ENCODE measurements at places on chromosomes 11 and 22. TPM values are rescaled to one million over a fixed set of nuclear protein-coding genes. Genes with fewer than 3 reads are reported as not detected.
A peak's percentile ranks its signal among the peaks of the same experiment; 100 is the strongest.

DNA sequence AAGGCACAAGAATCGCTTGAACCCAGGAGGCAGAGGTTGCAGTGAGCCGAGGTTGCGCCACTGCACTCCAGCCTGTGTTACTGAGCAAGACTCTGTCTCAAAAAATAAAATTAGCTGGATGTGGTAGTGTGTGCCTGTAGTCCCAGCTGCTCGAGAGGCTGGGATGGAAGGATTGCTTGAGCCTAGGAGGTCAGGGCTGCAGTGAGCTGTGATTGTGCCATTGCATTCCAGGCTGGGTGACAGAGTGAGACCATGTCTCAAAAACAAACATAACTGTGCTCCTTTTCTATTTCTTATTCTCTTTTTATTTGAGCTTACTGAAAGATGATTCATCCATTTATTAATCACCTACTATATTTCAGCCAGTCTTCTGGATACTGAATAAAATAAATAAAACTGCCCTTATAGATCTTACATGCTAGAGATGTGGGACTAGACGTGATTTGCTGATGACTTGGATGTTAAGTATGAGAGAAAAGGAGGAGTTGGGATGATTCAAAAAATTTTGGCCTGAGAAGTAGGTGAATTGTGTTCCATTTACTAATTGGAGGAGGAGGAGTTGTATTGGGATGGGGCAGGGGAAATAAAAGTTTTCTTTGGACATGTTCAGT is 18.0 kb downstream of the PAAF1 start:
- no peak for DNase-seq

- no peak for DNase-seq
Observed at GRCh38 chr11:42085736-42086135, 626.3 kb upstream of the LRRC4C start.

GRCh38 chr22:30969532-30970355 is 679 bp downstream of the TUG1 start:
- no peak for DNase-seq

DNA sequence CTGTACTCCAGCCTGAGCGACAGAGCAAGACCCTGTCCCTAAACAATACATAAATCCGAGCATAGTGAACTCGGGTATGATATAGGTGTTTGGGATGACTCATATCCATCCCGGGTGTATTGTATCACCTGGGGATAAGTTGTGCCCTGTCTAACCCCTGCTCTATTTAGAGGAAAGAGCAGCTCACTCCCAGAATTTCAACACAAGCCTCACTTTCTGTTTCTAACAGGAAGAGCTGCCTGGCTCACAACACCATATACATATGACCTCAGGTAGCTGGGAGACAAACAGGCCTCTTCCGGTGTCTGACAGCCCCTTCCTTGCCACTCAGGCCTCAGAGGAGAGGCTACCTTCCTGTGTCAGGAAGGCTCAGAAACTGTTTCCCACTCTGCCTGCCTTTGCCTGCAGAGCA is 9.9 kb upstream of the MICALL1 start:
- no peak for DNase-seq

DNA sequence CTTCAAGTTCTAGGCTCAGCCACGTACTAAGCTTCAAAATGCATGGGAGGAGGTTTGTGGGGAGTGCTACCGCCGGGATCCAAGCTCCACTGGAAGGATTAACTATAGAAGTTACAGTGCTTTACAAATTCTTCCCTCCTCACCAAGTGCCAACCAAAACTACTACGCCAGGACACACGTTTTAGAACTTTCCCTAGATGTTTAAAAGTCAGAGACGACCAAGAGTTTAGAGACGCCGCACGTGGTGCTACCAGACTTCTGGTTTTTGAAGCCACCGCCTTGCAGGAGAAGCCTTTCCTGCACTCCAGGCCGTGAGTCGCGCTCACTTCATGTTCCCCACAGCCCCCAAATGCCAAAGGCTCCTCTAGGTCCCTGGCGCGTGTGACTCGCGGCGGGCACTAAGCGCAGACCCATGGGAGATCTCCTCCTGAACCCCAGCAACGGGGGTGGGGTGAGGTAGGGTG is 734 bp downstream of the SNU13 start:
- no peak for DNase-seq

DNA sequence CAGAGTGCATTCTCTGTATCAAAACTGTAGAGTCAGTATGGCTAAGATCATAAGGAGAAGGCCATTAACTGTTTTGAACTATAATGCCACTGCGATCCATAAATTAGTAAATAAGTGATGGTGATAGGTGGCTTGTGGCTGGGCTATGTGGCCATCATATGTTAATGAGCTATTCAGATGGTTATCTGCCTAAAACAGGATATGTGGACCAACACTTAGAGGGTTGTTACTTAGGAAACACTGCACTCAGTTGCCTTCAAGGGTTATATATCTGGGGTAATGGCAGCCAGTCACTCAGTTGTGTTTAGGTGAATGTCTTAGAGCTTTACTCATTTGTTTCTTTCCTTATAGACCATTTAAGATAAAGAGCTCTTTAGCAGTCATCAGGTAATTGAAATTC is 66.0 kb downstream of the PPP2R1B start:
- no peak for DNase-seq

Gene SPON1
- 35.0 TPM for total RNA-seq

DNA sequence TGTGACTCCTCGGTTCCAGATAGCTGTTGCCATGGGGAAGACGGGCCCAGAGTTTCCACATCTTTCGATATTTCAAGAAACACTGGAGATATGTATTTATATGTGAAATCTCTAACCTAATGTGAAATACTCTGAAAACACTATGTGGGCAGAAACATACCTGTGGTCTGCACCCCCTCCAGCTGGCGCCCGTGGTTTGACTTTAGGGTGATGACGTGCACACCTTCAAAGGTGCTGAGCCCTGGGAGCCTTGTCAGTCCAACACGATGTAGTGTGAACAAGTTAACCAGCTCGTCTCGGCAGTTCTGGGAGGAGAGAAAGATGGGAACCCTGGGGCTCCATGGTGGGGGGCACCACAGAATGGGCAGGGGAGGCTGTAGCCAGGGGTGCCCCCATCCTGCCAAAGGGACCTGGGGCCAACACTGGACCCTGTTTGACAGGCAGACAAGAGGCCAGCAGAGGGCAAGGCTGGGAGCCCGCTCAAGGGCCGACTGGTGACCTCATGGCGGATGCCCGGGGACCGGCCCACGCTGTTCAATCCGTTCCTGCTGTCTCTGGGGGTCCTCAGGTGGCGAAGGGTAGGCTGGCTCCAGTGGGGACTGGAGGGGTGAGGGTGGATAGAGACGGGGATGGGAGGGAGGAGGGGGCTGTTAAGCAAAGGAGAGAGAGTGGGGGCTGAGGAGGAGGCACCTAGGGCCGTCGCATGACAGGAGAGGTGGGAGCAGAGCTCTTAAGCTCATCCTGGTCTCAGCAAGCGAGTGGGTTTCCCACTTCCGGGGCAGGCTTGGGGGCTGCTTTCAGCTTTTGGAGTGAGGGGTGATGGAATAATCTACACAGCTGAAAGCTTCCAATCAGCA is 43.8 kb downstream of the TRIOBP start:
- peak; percentile 45 for DNase-seq

DNA sequence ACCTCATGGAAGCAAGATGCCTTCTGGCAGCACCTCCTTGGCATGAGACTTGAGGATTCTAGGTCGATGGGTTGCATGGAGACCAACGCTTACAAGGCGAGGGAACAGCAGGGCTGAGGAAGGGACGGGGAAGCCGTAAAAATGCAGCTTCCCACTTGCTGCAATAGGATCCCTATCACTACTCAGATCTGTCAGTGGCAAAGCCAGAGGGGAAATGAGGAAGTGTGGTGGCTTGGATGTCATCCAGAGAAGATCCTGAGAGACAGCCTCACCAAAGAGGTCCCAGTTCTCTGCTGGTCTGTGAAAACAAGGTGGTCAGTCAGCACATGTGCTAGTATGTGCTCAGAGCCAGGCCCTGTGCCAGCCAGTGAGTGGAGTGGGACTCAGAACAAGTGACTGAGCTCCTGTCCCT is 22.2 kb downstream of the CYB5R2 start:
- DNase-seq = no peak

GRCh38 chr22:46696229-46696518 is 41.9 kb downstream of the CERK start:
- no peak for DNase-seq

DNA sequence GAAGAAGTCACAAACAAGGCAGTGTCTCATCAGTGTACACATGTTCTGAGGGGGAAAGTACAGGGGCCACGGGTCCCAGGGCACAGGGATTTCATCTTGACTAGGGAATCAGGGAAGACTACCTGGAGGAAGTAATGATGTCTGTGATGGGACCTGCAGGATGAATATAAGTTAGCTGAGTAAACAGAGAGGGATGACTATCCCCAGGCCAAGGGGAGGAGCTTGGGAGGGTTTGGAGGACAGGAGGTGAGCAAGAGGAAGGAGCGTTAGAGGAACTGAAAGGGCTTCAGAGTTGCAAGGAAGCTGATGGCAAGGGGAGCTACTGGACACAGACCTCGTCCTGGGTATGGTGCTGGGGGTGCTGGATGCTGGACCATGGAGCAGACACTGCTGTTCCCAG is 56.4 kb downstream of the TRAF6 start:
- DNase-seq = no peak

DNA sequence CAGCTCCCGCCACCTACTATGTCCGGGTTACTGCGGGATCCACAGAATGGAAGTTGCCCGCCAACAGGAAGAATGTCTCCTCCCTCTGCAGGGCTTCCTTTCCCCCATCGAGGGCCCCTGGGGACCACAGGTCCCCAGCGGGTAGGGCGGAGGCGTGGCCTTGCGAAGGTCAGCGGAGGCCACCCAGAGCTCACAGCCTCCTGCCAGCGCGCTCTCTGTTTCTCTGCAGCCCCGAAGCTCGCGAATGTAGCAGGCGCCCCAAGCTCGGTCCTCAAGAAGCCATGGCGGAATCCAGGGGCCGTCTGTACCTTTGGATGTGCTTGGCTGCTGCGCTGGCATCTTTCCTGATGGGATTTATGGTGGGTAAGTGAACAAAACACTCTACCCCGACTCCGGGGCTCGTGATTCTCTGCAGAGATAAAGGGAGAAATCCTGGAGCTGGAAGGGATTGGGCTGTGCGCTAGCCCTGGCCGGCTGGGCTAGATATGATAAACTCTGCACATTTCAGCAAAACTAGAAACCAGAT is at the start of gene NAALAD2:
Gene NAALAD2, plus strand, starts transcription at position 186 of the 526 bp plus-strand sequence. Its CDS starts 96 bp downstream, at position 282.
- DNase-seq = peak; percentile 35

DNA sequence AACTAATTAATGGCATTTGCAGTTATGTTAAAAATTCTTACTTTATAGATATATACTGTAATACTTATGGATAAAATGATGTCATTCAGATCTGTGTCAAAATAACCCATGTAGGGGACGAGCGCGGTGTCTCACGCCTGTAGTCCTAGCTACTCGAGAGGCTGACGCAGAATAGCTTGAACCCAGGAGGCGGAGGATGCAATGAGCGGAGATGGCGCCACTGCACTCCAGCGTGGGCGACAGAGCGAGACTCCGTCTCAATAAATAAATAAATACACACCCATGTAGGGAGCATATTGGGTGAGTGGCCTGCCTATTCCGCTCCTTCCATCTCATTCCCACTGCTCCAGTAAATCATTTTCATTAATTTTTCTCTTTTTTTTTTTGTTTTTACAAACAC is 7.1 kb downstream of the SNU13 start:
- DNase-seq = no peak

DNA sequence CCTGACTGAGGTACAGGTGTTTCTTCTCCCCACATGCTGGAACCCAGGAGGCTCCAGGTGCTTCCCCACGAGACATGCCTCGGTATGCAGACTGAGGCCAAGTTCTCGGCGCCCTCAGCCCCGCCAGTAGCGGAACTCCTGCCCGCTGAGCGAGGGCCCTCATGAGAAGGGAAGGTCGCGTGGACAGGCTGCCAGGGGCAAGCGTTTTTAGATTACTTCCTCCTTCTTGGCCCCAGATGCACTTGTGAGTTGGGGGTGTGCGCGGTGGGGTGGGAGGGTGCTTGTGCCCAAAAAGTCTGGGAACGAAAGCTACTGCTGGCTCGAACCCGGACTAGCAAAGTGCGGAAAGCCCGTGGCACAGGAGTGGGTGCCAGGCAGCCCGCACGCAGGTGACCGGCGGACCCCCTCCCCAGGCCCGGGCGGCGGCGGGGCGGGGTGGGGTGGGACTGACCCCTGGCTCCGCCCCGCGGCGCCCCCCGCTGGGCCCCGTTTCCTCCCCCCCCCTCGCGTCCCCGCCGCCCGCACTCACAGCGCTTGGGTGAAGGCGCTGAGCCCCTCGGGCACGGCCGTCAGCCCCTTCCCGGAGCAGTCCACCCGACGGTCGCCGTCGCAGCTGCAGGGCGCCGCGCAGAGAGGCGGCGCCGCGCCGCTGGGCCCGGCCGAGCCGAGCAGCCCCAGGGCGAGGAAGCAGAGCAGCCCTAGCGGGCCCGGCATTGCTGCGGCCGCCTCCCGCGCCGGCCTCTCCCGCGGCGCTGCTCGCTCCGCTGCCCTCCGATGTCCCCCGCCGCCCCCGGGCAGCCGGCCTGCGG is 797 bp downstream of the LGR4 start:
- peak; percentile 28 for DNase-seq

DNA sequence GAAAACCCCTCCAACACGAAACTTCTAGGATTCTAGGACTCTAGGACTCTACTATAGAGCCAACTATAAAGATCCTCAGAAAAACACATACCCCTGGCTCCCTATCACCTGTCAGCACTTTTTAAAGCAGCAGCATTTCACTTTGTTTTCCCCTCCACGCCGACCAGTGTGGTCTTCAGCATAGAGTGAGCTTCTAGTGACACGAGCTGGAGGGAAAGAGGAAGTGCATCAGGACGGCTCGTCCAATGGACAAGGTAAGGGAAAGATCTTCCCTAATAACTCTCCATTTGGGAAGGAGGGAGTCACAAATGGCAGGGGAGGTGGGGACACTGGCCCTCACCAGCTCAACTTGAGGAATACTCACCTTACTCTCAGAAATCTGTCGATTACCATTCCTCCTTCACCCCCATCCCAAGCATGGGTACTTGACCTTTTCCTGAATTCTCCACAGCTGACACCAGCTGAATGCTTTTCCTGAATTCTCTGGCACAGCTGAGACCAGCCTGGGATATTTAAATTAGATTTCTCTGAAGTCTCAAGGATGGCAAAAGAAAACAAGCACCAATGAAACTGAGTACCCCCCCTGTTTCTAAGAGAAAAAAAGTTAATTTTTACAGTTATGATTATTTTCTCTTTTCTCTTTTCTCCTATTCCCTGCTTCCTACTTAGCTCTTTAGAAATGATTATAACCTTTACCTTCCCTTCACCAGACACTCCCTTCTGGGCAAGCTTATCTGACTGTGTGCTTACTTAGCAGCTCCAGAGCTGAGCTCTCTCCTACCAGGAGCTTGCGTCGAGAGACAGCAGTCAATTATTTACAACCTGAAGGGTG is 33.3 kb upstream of the NNMT start:
- no peak for DNase-seq
